Smooth muscle cell of trachea (primary cell): ENCODE measurements at places on chromosomes 11 and 22. TPM values are rescaled to one million over a fixed set of nuclear protein-coding genes. Genes with fewer than 3 reads are reported as not detected.

OR51B4 gene
- not detected in 2 replicates for total RNA-seq

SEC14L2 gene
- 12.7 and 25.3 TPM in 2 replicates for total RNA-seq

OR8D1 gene
- not detected in 2 replicates for total RNA-seq

ADM2 gene
- total RNA-seq: 0.87 and 2.3 TPM in 2 replicates

DDI1 gene
- total RNA-seq: not detected in 2 replicates

SYCE3 gene
- not detected in 2 replicates for total RNA-seq

FOLR3 gene
- 1.3 and 1.8 TPM in 2 replicates for total RNA-seq

GRM5 gene
- not detected in 2 replicates for total RNA-seq

DNAJB7 gene
- not detected in 2 replicates for total RNA-seq

TNNT3 gene
- total RNA-seq: 0.50 TPM in 1 of 2 replicates, not detected in the other

CHCHD10 gene
- total RNA-seq: 0.58 and 2.5 TPM in 2 replicates

CABP4 gene
- not detected in 2 replicates for total RNA-seq

ABCC8 gene
- not detected in 2 replicates for total RNA-seq

PKDREJ gene
- total RNA-seq: under 0.01 TPM in 1 of 2 replicates, not detected in the other

MAP6 gene
- 1.2 TPM in 2 replicates for total RNA-seq

XKR3 gene
- total RNA-seq: under 0.01 and 0.15 TPM in 2 replicates

FDXACB1 gene
- 3.5 and 4.1 TPM in 2 replicates for total RNA-seq

PATE4 gene
- not detected in 2 replicates for total RNA-seq

OR4D5 gene
- not detected in 2 replicates for total RNA-seq

NRIP3 gene
- total RNA-seq: 14.1 and 21.7 TPM in 2 replicates

GLYATL2 gene
- total RNA-seq: 1.7 and 5.5 TPM in 2 replicates

SYT9 gene
- total RNA-seq: not detected in 2 replicates

CNIH2 gene
- total RNA-seq: 0.15 and 0.17 TPM in 2 replicates

C1QTNF5 gene
- total RNA-seq: 12.1 and 29.8 TPM in 2 replicates

INS gene
- total RNA-seq: not detected in 2 replicates

OR51B2 gene
- total RNA-seq: not detected in 2 replicates

MS4A6E gene
- total RNA-seq: not detected in 2 replicates

OR51S1 gene
- not detected in 2 replicates for total RNA-seq

SGSM1 gene
- total RNA-seq: not detected in 2 replicates

BTBD18 gene
- total RNA-seq: not detected in 2 replicates

BTG4 gene
- not detected in 2 replicates for total RNA-seq
